Activated naive CD4-positive, alpha-beta T cell treated with anti-CD3 and anti-CD28 coated beads, Interleukin-2, amount 10 ng/mL, durations not matched to agents 7 days and 5 days (primary cell): ENCODE measurements at places on chromosomes 7 and 10.

GRCh38 chr10:102673819-102674511 is 29.7 kb downstream of the TRIM8 start:
- DNase-seq, result peak; percentile 90

DNA sequence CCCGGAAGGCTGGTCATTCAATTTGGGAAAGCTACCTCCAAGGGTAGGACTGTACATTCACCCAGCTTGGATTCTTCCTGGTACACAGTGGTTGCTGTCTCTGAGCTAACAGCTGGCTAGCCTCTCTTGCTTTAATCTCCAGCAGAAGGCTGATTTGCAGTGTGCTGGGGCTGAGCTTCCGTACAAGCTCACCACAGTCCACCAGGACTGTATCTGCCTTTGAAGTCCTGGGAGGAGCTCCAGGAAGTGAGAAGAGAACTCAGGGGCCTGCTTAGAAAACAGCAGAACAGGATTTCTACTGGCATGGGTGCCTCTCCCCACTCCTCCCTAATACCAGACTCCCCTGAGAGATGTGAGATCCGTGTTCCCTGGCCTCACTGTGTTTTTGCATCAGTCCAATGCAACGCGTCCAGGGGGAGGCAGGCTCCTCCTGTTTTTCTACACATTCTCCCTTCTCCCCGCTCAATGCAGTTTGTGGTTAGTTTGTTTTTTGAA is 6.6 kb downstream of the AFAP1L2 start:
- DNase-seq, result no peak

- no peak for DNase-seq
Measured at GRCh38 chr7:143042790-143043271, 9.3 kb upstream of the OR6V1 start.

- DNase-seq, result no peak
Measured at GRCh38 chr10:23341004-23341403, 3.6 kb downstream of the C10orf67 start.

DNA sequence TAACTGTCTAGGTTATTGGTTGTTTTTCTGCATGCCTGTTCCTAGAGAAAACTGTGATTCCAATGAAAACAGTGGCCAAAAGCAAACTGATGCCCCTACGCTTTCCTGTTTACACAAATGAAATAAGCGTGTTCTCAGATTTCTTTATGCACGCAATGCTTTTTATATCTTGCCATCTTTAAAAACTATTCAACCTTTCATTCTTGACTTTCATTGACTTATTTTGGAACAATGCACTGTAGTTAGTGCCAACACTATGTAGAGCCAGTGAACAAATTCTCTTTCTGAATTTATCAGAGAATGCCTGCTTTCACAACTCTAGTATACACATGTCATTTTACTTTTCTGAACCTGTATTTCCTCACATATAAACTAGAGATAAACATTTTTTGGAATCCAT is 86.6 kb downstream of the CABCOCO1 start:
- DNase-seq, result no peak

- no peak for DNase-seq
Measured at GRCh38 chr7:135403302-135403701, 106.6 kb downstream of the CNOT4 start.

DNA sequence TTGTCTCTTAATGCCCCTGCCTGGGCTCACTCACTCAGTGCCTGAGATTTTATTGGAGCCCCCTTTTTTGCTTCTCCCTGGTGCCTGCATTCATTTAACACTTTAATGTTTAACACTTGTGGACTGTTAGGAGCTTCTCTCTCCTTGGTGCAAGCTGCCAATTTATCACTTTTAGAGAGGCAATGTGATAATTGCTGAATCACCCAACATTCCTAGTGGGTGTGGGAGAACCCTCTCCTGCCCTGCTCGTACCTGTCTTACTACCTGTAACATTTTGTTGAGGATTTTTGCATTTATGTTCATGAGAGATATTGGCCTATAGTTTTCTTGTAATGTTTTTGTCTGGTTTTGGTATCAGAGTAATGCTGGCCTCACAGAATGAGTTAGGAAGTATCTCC is 13.2 kb downstream of the STAM start:
- no peak for DNase-seq

GRCh38 chr10:117534321-117535297 is 7.9 kb upstream of the EMX2 start:
- no peak for DNase-seq

GRCh38 chr7:123872908-123873307 is 27.9 kb downstream of the HYAL4 start:
- DNase-seq, result no peak

DNA sequence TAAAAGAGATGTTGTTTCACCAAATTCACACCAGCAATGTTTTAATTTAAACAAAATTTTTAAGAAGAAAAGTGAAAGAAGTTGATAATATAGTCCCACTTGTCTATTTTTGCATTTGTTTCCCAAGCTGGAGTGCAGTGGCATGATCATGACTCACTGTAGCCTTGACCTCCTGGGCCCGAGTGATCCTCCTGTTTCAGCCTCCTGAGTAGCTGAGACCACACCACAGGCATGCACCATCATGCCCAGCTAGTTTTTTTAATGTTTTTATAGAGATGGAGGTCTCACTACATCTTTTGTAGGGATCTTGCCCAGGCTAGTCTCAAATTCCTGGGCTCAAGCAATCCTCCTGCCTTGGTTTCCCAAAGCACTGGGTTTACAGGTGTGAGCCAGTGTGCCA is 14.1 kb upstream of the NDUFA5 start:
- no peak for DNase-seq

DNA sequence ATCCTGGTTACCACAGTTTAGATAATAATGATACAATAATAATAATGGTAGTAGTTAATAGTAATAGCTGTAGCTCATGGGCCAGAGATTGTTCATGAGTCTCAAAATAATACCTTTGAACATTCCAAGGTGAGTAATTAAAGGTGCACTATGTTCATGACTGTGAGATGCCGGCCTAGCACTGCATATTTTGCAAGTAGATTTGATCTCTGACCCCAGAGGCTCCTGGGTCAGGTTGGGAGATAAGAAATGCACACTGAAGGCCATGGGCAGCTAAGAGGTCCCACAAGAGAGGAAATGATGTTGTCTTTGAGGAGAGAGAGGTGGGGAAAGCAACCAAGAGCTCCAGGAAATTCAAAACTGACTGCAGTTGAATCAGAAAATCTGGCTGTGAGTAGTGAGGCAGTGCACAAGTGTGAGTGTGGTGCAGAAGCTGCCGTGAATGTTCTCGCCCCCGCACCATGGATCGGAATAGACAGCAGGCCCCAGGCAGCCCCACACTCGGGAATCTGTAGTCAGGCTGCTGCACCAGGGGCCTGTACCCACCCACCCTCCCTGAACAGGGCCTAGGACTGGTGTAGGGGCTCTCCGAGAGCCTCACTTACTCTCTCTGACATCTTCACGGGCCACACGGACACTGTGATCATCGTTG is 11.9 kb downstream of the CPXM2 start:
- no peak for DNase-seq

GRCh38 chr7:14341200-14341775 is 351.8 kb upstream of the ETV1 start:
- DNase-seq, result no peak

GRCh38 chr7:84092207-84092606 is 102.4 kb downstream of the SEMA3A start:
- DNase-seq, result peak; percentile 48

- DNase-seq, result no peak
Measured at GRCh38 chr10:18140149-18140956, at the start of gene CACNB2. CACNB2 (plus strand) TSS chr10:18140424.

GRCh38 chr7:45582868-45583277 is 8.7 kb downstream of the ADCY1 start:
- no peak for DNase-seq

DNA sequence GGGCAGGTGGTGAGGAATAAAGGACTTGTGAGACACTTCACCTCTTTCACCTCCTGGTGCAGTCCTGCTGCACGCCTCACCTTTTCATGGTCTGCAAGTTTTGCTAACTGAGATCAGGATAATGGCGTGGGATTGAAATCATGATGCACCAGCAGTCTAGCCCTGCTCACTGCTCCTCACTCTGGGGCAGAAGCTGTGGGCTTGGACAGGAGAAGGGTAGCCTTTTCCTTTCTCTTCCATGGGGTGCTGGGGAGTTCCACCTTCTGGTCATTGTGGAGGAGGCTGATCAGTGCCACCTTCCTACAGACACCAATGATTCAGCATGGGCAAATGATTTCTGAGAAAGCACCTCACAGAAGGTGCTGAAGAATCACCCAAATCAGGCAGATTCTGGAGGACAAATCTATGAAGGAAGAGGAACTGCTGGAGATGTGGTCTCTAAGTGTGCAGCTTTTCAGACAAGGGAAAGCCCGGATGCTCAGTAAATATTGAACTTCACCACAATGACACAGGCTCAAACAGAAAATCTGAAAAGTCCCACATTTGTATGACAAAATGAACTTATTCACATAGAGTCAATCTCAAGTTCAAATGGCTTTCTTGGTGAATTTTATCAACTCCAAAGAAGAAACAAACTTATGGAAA is 19.7 kb downstream of the MBL2 start:
- no peak for DNase-seq

GRCh38 chr10:93342366-93342765 is 139.8 kb downstream of the MYOF start:
- no peak for DNase-seq

DNA sequence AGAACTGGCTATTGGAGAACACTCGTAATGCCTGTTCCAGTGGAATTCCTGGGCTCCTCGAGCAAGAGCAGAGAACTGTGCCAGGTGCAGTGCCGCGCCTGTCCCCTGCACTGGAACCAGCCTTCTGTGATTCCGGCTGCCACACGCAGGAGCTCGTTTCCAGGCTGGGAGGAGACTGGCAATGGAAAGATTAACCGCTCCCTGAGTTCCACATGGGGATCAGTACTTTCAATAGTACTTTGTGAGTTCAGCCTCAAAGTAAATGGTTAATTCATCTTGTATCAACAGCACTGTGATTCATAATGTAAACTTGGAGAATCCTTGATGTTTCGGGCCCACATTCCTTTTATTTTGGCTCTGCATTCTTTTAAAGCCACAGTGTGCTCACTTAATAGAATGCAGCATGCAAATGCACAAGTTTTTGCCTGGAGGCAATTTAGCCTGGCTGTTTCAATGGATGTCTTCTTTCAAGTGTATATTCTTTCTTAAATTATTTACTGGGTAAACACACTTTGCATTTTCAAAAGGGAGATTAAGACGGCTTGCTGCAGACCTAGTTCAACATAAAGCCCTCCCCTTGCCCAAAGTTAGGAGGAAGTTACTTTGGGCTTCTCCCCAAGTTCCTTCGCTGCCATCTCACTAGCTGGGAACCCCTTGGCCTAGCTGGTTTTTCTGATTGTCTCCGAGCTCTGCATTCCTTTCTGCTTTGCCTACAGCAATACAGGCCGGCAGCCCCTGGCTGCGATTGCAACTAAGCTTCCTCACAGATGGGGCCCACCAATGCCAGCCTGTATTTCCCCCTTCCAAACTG is 138.1 kb upstream of the TCF7L2 start:
- DNase-seq, result no peak

DNA sequence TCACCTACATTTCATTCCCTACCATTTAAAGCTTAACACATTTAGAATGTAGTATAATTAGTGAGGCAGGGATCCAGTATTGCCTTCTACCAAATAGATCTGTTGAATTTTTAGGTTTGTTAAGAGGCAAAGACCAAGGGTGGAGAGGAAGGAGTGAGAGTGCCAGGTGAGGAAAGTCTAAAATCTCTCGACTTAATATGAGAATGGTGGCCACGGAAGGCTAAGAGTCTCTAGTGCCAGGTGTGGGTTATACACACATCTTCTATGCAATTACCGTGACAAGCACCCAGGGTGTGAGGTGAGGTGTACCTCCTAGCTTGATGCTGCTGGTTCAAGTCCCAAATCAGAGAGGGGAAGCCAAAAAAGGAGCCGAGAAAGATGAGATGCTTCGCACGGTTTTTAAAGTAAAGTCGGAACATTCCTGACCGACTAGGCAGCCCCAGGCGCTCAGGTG is 439 bp downstream of the IQUB start:
- DNase-seq, result no peak

DNA sequence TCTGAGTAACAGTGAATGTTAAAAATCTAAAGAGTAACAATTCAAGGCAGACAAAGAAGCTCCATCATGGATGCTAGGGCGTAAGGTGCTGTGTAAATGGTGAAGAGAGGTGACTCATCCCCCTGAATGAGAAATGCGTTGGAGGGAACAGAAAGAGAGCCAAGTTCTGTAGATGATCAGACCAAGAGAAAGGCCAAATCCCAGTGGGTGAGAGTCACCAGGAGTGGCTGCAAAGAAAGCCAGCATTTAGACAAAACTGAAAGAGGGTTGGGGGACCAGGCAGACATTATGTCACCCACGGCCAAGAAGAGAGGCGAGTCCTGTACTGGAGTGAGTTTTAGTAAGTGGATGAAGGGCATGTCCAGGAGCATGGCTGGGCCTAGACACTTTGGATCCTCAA is 153.1 kb downstream of the TRIL start:
- DNase-seq, result no peak

DNA sequence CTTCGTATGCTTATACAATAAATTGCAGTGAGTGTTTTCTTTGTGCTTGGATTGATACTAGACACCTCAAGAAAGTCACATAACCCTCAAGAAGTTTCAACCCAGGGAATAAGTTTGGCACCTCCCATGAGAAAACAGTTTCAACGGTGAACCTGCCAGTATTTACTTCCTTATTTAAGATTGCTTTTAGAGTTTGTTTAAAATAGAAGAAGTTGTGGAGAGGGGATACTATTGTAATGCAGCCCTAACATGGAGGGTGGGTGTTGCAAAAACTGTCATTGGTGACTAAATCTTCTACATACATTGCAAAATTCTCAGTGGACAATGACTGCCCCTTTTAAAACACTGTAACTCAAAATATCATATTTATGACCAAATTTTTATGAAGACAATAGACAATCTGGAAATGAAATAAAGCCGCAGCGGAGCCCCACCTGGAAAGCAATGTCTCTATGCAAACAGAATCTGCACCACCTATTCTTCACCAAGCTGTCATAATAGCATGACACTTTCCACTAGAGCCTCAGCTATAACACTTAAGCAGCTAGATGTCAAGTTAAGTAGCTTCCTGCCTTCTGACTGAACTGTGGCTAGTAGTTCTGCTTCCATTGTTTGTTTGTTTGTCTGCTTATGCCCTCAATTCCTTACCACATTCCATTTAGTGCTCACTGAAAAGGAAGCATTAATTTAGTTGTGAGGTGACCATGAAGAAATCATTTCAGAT is 98.2 kb downstream of the MDFIC start:
- DNase-seq, result no peak

DNA sequence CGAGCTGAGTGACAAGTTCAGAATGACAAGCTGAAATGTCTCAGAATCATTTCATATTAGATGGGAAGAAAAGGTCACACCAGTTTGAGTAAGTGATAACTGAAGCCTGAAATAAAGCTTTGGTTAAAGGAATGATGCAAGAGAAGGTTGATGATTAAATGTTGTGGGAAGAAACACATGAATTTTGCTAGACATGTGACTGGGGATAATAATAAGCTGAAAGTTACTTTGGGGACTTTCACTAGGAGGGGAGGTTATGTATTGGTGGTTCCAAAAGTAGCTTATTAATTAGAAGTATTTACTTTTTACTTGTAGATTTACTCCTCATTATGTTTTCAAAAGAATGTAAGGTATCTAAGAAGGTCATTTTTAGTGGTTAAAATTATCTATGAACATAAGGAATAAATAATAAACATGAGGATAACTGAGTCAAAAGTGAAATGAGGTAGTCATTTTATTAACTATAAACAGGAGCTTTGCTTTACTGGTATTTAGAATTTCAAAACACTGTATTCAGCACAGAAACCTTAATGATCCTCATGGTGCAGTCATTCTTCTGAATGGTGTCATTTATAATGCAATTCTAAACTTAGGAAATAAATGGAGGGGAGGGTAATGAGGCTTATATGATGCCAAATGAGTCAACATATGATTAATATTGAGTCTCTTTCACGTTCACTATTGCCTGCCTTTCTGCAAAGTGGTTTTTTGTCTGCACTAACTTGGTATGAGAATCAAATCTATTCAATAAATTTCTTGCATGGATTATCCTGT is 63.7 kb downstream of the PRKG1 start:
- DNase-seq, result no peak
